ENCODE measurements at places on chromosomes 5 and 9.

GRCh38 chr5:133569347-133569746 lies 43.0 kb downstream of the FSTL4 start:
- no peak for DNase-seq

DNA sequence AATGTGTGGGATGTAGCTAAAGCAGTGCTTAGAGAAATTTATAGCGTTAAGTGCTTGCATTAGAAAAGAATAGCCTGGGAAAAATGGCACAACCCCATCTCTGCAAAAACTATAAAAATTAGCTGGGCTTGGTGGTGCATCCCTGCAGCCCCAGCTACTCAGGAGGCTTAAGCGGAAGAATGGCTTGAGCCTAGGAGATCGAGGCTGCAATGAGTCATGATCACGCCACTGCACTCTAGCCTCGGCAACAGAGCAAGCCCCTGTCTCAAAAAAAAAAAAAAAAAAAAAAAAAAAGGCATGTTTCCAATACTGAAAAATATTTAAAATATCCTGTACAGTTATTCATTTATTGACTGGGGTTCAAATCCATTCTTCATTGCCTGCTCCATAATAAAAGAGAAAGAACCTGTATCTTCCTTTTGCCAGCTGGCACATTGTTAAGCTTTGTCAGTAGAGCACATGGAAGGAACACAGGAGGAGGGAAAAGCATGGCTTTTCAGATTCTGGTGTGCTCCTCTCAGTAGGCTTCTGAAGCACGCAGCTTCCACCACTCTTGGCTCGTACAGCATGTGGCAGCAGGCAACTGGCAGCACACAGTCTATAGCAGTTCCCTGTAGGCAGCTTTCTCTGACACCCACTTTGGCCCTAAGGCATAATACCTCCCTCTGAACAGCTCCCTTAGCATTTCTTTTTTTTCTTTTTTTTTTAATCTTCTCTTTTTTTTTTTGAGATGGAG lies 73.5 kb downstream of the TRIM36 start:
- DNase-seq, result no peak

DNA sequence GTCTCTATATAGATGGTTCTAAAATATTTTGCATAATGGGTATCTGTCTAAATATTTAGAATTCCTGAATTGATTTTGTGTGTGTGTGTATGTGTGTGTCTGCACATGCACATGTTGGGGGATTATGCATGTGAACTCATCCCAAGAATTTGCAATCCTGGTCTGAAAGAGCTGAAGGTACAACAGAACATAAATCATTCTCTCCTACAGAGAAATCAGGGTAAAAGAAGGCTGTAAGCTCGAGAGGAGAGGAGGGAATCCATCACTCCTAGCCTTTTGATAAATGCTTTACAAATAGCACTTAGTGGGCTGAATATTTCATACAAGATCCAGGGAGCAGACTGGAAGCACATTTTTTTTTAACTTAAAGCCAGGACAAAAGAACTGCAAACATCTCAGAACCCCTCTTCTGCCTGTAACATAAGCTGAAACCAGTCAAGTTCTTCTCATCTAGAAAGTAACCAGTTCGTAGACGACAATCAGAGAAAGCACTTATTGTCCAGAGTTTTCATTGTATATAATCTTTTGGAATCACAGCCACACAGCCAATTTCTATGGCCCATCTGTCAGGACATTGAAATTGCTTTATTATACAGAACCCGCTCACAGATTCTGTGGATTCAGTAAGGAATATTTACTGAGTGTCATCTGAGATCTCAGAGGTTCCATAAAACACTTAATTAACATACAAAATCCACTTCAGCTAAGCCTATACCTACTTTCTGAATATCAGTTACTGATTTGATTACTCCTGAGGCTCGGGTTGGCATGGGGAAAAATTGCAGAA lies 541.4 kb upstream of the ZNF462 start:
- no peak for DNase-seq

GRCh38 chr5:38718771-38719391 lies 126.9 kb upstream of the OSMR start:
- DNase-seq, result peak; percentile 29

- DNase-seq, result peak; percentile 9
Observed at GRCh38 chr5:152514827-152515397, 109.8 kb upstream of the NMUR2 start.

DNA sequence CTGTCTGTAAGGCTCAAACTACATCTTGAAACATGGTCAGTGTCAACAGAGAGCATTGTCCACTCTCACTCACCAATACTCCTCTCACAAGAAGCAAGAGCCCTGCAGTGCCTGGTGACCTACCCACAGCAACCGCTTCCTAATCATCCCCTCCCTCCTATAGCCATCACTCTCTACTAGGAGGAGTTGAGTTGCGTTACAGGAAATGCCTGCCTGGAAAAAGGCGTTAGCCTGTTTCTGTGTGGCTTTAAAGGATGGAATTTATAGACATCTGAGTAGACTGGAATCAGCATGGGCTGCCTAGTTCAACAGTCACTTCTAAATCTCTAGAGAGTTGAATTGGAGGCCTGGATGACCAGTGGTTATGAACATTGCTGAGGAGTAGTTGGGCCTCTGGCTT lies 108.3 kb upstream of the FER start:
- peak; percentile 70 for DNase-seq

DNA sequence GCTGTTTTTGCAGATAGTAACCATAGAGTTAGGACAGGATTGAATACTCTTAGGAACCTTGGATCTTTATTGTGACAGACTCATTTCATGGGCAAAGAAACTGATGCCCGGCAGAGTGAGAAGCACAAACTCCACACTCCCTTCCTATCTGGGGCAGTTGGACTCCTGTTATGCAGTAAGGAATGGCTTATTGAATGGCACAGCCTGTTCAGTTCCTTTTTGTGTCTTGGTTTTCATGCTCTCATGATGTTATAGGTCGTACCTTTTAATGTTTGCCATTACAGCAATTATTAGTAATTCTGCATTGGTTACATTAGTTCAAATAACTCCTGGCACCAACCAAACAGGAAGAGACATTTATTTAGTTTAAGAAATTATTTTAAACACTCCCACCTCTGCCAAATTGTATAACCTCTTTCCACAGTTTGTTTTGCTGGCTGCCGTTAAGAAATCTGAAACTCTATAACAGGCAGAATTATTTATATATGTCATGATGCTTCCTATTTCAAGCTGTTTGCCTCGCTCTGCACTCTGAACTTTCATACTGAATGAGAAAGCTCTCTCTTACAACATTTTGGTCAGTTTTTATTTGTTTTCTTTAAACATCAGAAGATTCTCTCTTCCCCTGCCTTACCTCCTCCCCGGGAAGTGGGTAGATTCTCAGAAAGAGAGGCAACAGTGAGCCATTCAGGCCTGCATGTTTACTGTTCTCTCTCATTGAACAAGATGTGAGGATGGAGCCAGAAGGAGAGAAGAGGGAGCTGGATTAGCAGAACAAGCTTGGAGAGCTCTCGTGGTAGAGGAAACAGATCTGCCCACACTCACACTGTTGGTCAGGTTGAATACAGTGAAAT lies 144.4 kb downstream of the ARHGEF28 start:
- no peak for DNase-seq

DNA sequence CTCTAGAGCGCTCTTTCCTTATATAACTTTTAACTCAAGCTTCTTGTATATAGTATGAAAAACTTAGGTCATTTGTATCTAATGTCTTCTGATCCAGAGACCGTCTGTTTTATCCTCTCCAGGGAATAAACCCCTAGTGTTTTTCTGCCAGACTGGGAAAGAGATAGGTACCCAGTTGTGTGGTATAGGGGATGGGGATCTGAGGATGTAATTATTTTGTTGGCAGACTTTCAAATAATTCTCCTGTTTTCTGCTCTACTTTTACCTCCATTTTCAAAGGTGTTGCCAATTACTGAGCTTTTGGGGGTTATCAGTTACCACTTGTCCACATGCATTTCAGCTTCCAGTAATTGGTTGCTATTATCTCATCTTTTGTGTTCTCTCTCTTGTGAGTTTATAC lies 17.9 kb downstream of the CCDC171 start:
- DNase-seq, result no peak

GRCh38 chr5:19676895-19677294 lies 311.1 kb downstream of the CDH18 start:
- peak; percentile 47 for DNase-seq

- DNase-seq, result no peak
Observed at GRCh38 chr9:78505546-78505945, 208.6 kb downstream of the PSAT1 start.
